Activated T-helper 17 cell treated with anti-CD3 and anti-CD28 coated beads, Interleukin-2, amount 50 U/mL, for 72 hours (primary cell): ENCODE measurements at places on chromosomes 1 and 21. TPM values are rescaled to one million over a fixed set of nuclear protein-coding genes. Genes with fewer than 3 reads are reported as not detected.

The CELA3B gene
- total RNA-seq, result not detected

The MANEAL gene
- total RNA-seq, result 5.2 TPM

The CHIA gene
- not detected for total RNA-seq

The KPNA6 gene
- total RNA-seq, result 61.8 TPM

GRCh38 chr1:182588500-182589396 is at the start of gene RNASEL:
RNASEL (minus strand) TSS chr1:182589256; CDS start chr1:182586806, 2,450 bp downstream.
- peak; percentile 94 for ATAC-seq

DNA sequence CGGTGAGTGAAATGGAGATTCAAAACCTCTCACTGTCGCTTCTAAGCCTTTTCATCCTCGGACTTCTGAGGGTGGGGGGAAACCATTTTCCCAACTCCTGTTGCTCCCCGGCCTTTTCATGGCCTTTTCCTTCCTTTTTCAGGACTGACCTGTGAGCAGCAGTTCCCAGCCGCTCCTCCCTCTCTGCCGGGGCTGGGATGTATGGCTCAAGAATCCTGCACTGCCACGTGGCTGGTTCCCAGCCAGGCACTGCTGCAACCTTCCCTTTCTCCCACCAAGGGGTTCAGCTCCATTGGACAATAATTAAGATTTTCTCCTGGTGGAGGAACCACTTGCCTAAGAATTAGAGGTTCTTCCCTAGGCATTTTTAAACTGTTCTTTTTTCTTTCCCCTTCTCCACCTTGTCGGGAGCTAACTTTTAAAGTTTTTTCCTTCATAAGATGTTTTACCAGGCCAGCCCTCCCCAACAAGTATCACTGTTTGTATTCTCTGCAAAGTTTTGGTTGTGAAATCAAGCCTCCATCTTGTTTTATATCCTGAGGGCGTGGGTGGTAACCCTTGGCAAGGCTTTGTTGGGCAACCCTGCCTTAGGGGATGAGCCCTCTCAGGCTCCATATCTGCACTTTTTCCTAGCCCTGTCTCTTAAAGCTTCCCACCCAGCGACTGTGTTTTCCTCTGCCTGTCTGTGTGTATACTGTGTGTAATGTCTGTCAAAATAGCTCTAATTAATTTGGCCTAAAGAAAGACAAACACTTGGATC is 1166.6 kb upstream of the ADGRL2 start:
- no peak for ATAC-seq

DNA sequence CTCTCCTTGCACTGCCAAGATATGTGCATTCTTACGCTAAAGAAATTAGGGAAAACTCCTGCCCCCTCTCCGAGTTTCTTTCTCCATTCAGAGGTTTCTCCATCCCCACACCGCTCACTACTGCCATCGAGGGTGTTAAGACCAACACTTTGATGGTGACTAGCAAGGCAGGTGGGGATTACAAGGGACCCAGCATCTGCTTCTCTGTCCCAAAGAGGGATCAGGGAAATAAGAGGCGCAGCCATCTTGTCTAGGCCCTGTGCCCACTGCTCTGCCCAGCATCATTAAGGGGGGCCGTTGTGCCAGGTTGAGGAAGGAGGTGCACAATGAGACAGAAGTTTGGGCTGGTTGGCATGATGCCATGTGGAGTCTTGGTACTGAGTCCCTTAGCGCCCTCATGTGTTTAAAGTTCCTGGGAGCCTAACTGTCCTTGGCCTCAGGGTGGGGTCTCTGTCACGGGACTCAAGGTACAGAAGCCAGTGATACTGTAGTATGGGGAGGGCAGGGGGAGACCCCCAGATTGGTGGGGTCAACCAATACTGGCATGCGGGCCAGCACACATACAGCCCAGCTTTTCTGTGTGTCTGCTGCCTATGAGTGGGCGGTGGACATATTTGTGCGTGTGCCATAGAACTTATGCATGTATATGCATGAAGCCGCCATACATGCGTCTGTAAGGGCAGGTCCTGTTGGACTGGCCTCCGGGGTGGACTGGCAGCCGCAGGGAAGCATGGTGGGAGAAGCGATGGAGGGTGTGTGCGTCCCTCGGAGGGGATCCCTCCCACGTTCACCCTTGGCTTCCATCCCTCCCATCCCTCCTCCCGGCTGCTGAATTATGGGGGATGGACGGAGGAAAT is 5.5 kb downstream of the EFNA3 start:
- ATAC-seq, result no peak

DNA sequence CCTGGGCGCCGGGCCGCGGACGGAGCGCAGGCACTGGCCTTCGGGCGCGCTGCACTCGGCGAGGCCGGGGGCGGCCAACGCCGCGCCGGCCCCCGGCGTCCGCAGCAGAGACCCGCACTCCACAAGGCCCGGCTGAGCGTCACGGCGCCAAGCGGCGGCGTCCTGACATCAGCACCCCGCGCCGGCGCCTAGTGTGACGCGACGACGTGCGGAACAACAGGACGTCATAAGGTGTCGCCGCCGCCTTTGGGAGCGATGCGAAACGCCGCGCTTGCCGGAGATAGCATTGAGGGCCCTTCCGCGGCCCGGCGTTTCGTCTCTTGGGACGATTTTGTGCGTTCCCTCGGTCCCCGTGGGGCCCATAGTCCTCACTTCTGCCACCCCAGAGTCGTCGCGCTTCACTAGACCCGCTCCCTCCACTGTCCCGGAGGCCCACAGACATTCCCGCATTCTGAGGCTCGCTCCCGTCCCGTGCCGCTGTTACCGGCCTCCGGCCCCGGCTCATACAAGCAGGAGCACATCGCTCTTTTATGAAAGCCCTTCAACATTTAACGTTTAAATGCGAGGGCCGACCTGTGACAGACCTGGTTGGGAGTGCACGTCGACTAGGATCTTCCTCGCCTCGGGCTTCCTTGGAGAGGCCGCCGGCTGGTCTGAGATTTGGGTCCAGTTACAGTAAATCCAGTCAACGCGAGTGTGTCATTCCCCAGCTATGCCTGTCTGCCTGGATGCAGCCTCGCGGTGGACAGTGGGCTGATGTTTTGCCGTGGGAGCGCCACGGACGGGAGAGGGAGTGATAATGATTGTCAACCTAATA is at the start of gene SSU72:
TSS of gene SSU72 (minus strand) at position 143 of the 817 bp plus-strand sequence. CDS start 306 bp downstream, outside the sequence.
- peak; percentile 96 for ATAC-seq

DNA sequence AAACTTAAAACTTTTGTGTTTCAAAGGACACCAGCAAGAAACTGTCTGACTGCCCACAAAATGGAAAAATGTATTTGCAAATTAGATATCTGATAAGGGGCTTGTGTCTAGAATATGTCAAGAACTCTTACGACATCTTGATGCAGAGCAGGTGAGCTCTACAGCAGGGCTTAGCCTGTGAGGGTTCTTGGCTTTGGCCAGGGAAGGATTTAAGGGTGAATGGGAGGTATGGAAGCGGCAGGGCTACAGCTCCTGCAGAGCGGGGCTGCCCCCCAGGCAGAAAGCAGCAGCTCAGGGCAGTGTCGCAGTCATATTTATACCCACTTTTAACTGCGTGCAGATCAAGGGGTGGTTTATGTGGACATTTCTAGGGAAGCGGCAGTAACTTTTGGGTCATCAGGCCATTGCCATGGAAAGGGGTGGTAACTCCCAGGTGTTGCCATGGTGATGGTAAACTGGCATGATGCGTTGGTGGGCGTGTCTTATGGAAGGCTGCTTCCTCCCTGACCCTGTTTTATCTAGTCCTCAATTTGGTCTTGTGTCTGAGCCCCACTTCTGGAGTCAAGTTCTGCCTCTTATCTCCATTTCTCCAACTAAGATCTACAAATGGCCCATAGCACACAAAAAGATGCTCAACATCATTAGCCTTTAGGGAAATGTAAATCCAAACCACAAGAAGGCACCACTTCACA is 23.2 kb downstream of the MORN1 start:
- ATAC-seq, result no peak

GRCh38 chr1:169495916-169496315 is 10.2 kb upstream of the SLC19A2 start:
- no peak for ATAC-seq

- ATAC-seq, result no peak
Observed at GRCh38 chr1:11539850-11540772, 61.2 kb downstream of the DISP3 start.

- no peak for ATAC-seq
Observed at GRCh38 chr1:96741335-96741734, 19.8 kb downstream of the PTBP2 start.

GRCh38 chr1:98314601-98315000 is 346.9 kb upstream of the SNX7 start:
- ATAC-seq, result no peak

GRCh38 chr1:183027791-183028190 is 4.6 kb downstream of the LAMC1 start:
- no peak for ATAC-seq

GRCh38 chr1:52080014-52080415 is 23.9 kb downstream of the BTF3L4 start:
- ATAC-seq, result no peak
